ENCODE measurements at places on chromosomes 3 and 15. TPM values are rescaled to one million over a fixed set of nuclear protein-coding genes. Genes with fewer than 3 reads are reported as not detected.

EEFSEC gene
- total RNA-seq, result 12.8 TPM

CELSR3 gene
- total RNA-seq, result 0.45 TPM

GABRR3 gene
- total RNA-seq, result not detected

P2RY1 gene
- 1.1 TPM for total RNA-seq

TMIE gene
- 0.33 TPM for total RNA-seq

Data from left lobe of liver (tissue), 2 donors.